Stimulated activated CD4-positive, alpha-beta T cell treated with anti-CD3 and anti-CD28 coated beads, Interleukin-15, amount 100 ng/mL, for 1 hour (primary cell): ENCODE measurements at places on chromosomes 11 and 22.

GRCh38 chr22:42720263-42721044 is at the start of gene A4GALT:
TSS of gene A4GALT (minus strand) at chr22:42720870. CDS start at chr22:42693951, 26,919 bp downstream.
- no peak for DNase-seq

DNA sequence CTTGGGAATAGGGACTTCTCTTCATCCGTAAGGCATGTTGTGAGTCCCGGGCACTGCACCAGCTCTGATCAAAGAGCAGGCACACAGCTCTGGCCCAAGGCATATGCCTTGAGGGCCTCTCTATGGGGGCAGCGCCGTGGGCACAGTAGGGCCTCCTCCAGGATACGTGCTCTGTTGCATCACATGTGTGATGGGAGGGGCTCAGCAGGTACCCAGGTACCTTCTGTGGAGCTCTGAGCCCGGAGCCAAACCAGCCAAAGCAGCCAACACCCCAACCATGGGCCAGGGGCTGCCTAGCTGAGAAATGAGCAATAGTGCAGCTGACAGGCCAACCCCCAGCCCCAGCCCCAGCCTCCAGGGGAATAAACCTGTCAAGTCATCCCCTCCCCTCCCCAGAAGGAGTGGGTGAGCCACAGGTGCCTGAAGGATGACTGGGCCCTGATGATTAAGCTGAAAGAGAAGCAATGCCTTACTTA is 79.7 kb upstream of the SHISAL1 start:
- no peak for DNase-seq

GRCh38 chr11:121067453-121067852 is 33.6 kb upstream of the TECTA start:
- DNase-seq, result no peak

DNA sequence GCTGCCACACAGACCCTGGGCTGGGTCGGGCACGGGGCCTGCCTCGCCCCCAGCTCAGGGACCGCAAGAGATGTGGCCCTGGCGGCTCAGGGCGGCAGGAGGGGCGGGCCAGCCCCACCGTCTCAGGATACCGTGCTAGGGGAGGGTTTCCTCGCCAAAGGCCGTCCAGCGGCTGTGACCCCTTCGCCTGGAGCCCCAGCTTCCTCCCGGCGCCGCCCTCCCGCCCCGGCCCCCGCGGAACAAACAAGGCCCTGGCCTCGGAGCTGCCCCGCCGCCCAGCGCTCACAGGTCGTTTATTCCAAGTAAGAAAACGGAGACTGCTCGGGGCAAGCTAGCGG is 543 bp upstream of the AP2A2 start:
- DNase-seq, result no peak

DNA sequence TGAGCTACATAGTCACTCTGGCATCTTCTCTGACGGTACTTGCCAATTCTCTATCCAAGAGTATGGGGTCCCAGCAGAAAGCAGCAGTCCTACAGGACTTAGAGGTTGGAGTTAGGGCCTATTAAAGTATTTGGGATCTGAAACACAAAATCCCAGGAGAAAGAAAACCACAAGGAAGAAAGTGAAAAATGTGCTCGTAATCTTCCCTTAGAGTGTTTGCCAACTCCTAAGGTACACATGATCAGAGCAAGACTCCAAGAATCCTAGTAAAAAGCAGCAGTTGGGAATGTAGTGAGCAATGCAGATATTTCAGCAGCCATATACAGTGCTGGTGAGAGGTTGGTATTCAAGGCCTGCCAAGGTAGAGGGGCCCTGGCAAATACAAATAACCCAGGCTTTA is 71.6 kb downstream of the EXT2 start:
- no peak for DNase-seq

DNA sequence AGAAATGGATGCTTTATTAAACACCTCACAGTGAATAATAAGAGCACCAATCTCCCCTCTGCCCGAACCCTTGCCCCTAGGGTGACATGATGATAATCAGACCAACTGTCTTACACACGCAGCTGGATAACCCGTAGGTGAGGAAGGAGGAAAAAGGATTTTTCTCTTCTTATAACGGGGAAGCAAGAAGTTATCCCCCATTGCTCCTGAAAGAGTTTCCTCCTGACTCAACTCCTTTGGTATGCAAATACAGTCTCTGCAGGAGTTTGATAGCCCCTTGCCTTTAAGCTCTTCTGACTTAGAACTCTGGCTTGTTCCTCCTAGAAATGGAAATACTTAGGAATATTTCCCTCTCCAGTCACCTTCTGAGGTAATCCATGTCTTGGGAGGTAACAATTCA is 455.8 kb downstream of the TMEM135 start:
- DNase-seq, result no peak

DNA sequence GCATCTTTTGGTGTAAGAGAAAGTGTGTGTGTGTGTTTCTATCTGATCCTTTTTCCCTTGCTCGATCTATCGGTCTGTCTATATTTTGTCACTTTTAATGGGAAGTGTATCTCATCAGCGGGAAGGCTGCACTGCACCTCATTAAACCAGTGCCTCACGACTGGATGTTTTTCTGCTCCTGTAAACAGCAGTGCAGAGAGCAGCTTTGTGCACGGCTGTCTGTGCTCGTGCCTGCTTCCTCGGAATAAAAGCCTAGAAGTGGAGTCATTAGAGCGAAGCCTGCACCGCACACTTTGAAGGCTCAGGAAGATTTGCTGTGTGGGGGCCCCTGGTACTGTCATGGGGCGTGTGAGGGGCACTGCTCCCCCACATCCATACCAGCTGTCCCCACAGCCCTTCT is 27.0 kb upstream of the PARVG start:
- DNase-seq, result no peak

GRCh38 chr11:9716275-9717039 is 52.6 kb downstream of the SWAP70 start:
- DNase-seq, result no peak

- DNase-seq, result no peak
Measured at GRCh38 chr22:36009085-36009484, 19.5 kb downstream of the RBFOX2 start.

DNA sequence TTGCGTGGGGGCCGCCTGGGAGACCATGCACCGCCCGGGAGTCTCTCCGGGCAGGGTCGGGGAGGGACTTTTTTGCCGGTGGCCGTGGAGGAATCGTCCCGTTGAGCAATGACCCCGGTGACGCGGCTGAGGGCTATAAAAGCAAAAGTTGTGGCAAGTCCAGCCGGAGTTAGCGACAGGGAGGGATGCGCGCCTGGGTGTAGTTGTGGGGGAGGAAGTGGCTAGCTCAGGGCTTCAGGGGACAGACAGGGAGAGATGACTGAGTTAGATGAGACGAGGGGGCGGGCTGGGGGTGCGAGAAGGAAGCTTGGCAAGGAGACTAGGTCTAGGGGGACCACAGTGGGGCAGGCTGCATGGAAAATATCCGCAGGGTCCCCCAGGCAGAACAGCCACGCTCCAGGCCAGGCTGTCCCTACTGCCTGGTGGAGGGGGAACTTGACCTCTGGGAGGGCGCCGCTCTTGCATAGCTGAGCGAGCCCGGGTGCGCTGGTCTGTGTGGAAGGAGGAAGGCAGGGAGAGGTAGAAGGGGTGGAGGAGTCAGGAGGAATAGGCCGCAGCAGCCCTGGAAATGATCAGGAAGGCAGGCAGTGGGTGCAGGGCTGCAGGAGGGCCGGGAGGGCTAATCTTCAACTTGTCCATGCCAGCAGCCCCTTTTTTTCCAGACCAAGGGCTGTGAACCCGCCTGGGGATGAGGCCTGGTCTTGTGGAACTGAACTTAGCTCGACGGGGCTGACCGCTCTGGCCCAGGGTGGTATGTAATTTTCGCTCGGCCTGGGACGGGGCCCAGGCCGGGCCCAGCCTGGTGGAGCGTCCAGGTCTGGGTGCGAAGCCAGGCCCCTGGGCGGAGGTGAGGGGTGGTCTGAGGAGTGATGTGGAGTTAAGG is at the start of gene NEAT1:
NEAT1 (plus strand) TSS at position 166 of the 883 bp plus-strand sequence.
- DNase-seq, result peak; percentile 91

- DNase-seq, result no peak
Measured at GRCh38 chr11:1194231-1194976, 28.5 kb upstream of the MUC5B start.

- no peak for DNase-seq
Measured at GRCh38 chr22:27531782-27532530, 269.6 kb downstream of the MN1 start.

- DNase-seq, result no peak
Measured at GRCh38 chr11:65549096-65549495, 9.1 kb downstream of the LTBP3 start.

- DNase-seq, result peak; percentile 50
Measured at GRCh38 chr11:72091292-72091691, 10.6 kb downstream of the LRRC51 start.

- DNase-seq, result no peak
Measured at GRCh38 chr11:133563505-133564025, 31.3 kb upstream of the OPCML start.

DNA sequence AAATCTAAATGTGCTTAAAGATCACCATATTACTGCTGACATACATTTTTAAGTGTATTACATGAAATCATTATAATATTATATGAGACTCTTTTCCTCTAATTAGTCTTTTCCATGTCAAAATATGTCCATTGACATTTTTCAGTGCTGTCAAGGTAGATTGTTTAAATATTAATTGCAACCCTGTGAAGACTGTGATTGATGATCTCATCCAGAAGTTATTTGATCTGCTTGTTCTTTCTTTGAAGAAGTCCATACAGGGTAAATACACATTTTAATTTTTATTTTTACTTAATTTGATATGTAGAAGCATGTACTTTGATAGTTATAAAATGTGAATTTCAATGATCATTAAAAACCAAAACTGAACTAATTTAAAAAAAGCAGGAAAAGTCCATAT is 38.4 kb downstream of the DYNC2H1 start:
- no peak for DNase-seq

DNA sequence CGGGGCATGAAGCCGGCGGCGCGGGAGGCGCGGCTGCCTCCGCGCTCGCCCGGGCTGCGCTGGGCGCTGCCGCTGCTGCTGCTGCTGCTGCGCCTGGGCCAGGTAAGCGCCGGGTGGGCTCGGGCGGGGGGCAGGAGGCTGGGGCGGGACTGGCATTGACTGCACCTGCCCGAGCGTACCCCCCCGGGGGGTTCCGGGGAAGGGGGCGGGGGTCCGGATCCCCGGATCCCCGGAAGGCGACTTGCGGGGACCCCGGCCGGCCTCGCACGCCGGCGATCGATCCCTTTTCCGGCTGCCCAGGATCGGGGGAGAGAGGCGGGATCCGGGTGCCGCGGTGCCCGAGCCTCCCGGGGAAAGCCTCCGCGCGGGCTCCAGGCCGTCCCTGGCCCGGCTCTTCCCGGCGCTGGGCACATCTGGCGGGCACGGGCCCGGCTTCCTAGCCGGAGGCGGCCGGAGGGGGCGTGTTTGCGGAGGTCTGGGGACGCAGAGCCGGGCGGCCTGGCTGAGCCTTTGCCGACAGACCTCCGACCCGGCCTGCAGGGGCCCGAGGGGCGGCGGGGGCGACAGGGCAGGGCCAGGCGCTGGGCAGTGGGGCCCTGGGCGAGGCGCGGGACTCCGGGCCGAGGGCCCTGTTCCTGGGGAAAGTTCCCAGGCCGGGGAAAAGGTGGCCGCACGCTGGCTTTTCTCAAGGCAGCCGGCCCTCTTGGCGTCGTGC is 705 bp downstream of the PTPRJ start:
- DNase-seq, result no peak

DNA sequence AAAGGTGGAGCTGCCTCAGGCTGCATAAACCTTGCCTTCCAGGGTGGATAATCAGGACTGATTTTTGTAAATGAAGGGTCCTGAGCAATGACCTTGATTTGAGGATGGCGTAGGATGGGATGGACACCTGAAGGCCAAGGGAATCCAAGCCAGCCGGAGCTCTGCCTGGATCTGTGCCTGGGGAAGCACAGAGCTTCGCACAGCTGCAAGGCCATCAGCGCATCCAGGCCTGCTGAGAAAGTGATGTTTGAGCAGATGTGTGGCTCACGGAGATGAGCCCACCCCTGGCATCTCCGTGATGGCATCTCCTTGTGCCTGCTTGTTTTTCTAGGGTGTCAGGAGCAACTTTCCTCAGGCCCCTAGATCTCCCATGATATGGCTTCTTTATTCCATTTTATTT is 23.3 kb downstream of the FAM83F start:
- DNase-seq, result no peak

DNA sequence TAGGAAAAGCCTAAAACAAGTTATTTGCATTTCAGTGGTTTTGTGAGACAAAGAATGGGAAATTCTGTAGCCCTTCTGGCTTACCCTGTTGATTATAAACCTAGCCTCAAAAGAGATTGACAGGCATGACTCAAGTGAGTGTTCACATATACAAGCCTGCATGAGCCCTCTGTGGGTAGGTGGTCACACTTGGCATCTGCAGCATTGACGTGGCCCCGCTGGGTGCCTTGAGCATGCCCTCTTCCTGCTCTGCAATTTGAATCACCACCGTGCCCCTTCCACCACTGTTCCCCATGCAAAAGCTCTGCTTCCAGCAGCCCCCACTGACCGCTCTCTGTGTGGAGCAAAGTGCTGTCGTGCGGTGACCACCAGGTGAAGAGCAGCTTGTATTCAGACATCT is 21.0 kb upstream of the ADSL start:
- DNase-seq, result peak; percentile 31
